ENCODE measurements at places on chromosomes 12 and 14.

- DNase-seq = no peak
Observed at GRCh38 chr14:99596071-99596627, 7.9 kb downstream of the CCDC85C start.

DNA sequence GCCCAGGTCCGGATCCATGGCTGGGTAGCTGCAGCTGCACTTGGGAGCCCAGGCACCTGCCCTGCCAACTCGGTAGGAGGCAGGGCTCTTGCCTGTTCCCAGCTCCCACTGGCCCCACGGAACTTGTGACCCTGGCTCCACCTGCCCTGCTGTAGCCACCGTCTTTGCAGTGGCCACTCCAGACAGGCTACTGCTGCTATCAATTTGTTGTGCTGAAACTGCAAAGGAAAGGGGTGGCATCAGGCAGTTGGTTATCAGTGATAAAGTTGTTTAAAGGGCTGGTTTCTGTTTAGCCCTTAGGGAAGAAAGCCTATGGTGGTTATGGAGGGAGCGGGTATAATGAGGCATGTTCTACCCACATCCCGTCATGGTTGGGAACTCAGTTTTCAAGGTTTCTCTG is 32.1 kb upstream of the ARID2 start:
- no peak for DNase-seq

- no peak for DNase-seq
Observed at GRCh38 chr12:79850610-79851299, 84.1 kb downstream of the PPP1R12A start.

DNA sequence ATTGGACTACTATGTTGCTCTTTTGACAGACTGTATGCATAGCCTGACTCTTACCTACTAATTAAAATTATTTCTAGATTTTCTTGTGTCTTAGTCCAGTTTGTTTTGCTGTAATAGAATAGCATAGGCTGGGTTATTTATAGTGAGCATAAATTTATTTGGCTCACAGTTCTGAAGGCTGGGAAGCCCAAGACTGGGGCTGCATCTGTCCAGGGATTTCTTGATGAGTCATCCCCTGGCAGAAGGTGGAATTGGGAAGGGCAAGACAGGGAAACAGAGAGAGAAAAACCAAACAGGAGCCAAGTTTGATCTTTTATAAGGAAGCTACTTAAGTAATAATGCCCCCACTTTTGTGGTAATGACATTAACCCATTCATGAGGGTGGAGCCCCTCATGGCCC is 759.2 kb upstream of the LRFN5 start:
- no peak for DNase-seq

GRCh38 chr14:90600619-90601018 is 203.8 kb downstream of the CALM1 start:
- no peak for DNase-seq

GRCh38 chr12:7434670-7435069 is 9.3 kb downstream of the CD163L1 start:
- no peak for DNase-seq

DNA sequence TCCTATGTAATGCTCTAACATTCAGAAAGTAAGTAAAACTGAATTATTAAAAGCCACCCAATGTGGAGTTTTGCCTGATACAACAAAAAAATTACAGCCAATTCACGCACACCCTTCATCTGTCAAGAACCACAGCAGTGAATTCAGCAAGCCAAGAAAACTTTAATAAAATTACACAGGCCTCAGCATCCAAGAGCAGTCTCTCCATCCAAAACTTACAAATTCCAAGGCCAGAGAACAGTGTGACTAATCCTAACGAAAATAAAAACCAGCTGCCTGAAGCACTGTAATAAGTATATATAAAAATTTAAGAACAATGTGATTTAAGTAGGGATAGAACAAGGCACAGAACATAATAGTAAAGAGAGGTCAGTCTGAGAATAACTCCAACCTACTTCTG is 54.2 kb downstream of the SIX6 start:
- peak; percentile 49 for DNase-seq

GRCh38 chr14:64758691-64759554 is 54.7 kb downstream of the PLEKHG3 start:
- DNase-seq = peak; percentile 95

GRCh38 chr12:19223018-19223417 is 93.5 kb downstream of the PLEKHA5 start:
- DNase-seq = no peak

DNA sequence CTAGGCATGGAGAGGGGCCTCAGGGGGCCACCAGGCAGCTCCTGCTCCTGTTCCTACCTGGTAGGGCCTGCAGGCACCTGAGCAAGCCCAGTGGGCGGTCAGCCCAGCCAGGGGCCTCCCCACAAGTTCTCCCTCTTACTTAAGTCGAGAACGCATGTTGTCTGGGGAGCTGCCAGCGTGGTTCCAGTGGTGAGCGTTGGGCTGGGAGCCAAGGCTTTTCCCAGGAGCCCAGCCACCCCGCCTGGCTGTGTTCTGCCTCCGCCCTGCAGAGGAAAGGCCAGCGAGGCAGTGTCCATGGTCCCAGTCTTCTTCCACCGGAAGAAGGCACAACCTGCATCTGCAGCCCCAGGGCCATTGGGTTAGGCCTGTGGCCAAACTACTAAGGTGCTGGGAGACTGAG is 1.4 kb downstream of the C14orf180 start:
- no peak for DNase-seq

GRCh38 chr12:58314610-58315009 is 373.2 kb downstream of the ATP23 start:
- DNase-seq = peak; percentile 69

GRCh38 chr12:53481939-53482586 is 17.2 kb downstream of the MAP3K12 start:
- no peak for DNase-seq

- DNase-seq = no peak
Observed at GRCh38 chr14:34007902-34008301, 57.0 kb upstream of the EGLN3 start.

DNA sequence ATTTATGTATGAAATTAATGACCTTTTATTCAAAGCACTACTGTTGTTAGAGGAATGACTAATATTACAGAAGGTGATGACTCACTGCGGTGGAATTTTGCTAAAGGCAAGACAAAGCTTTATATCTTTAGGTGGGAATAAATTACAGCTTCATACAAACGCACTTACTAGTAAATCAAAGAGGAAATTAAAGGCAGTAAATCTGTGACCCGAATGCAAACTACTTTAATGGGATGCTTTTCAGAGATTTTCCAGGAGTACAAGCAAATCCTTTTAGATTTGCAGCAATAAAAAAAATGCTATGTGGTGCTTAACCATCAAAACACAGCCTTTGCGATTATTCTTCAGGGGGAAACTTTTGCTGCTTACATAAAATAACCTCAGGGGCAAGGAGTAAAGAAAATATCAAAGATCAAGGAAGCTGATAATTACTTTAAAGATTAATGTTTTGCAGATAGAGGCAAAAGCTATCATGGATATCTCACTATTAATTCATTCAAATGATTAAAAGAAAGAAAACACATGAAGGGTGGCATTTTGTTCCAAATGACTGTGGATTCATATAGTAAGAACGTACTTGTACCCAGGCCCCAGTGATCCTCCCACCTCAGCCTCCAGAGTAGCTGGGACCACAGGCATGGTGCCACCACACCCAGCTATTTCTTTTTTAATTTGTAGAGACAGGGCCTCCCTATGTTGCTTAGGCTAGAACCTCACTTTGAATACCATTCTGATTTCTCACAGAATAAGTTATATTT is 98.9 kb downstream of the DENND5B start:
- peak; percentile 93 for DNase-seq

- no peak for DNase-seq
Observed at GRCh38 chr12:54206791-54207190, 18.0 kb upstream of the SMUG1 start.

GRCh38 chr14:79415726-79416125 is 795.6 kb downstream of the DIO2 start:
- no peak for DNase-seq

DNA sequence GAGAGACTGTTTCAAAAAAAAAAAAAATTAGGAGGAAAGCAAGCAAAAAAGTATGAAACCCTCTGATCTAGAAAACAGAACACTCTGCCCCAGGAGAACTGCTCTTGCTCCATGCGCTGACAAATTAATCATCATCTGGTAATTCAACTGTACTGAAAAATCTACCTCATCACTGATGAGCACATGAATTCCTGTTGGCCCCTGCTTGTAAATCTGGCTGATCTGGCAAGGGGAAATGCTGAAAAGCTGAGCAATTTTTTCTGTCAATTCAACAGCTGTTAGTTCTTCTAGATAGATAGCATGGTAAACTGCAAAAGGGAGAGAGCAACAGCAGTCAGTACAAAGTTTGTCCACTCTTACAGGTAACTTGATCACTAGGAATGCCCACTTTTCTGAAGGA is 15.2 kb upstream of the CSRNP2 start:
- peak; percentile 5 for DNase-seq

DNA sequence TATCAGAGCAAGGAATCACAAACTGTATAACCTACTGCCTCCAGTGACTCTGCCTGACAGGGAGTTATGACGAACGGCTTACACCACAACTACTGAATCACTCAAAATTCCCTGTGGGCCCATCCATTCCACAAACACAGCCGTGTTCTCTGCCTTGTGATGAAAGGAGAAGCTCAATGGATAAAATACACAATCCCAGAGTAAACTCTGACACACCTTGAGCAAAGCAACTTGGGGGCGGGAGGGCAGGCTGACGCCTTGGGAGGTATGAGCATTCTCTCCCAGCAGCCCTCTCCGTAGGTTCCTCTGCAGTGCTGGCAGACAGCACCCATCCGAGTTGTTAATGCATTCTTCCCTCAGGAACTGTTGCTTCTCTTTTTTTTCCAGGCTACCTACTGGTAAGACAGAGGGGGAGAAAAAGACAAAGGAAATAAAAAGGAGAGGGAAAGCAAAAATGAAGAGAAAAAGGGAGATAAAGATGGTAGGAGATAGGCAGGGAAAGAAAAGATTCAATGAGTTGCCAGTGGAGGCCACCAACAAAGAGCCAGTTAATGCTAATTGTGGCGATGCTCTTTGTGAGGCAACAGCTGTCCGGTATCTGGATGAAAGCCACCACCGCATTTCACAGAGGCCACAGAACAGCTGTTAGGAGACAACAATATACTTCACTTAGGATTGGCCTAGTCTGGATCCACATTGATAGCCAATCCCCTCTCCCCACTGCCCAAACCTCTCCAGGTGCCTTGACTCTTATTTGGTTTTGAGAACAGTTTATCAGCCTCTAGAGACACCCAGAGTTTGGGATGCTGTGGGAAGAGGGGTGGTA is 4.7 kb upstream of the DIO2 start:
- no peak for DNase-seq

- no peak for DNase-seq
Observed at GRCh38 chr12:113200021-113200797, 14.7 kb downstream of the RITA1 start.

DNA sequence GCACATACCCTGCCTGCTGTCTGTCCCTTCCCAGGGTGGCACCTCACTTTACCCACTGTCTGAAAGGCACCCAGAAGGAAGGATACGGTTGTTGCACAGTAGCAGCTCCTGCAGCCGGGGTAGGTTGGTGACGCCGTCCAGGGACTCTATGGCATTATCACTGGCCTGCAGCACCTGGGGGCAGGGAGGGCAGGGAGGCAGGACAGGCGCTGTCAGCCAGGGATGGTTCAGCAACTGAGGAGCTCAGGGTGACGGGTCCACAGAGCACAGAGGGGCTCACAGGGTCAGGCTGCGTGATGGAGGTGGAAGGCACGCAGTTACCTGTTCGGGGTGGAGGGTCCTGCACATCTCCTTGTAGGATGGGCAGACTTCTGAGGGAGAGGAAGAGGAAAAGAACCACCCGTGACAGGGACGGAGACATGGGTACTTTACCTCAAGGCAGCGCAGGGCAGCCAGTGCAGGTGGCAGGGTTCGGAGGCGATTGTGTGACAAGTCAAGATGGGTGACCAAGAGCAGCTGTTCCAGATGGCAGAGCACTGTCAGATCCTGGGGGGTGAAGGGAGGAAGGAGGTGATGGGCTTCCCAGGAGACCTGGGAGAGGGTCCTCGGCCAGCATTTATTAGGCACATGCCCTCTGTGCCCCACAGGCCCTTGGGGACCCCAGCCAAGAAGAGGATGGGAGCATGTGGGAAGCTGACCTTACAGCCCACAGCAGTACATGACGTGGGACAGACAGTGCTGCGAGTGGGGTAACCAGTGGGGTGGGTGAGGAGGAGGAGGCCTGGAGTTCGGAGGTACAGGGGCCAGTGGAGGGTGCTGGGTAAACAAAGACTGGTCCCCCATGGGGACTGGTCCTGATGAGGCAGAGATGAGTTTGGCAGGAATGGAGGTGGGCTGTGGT is 3.6 kb upstream of the TGM1 start:
- DNase-seq = no peak

GRCh38 chr14:59182641-59183040 is 5.8 kb upstream of the DAAM1 start:
- DNase-seq = no peak

DNA sequence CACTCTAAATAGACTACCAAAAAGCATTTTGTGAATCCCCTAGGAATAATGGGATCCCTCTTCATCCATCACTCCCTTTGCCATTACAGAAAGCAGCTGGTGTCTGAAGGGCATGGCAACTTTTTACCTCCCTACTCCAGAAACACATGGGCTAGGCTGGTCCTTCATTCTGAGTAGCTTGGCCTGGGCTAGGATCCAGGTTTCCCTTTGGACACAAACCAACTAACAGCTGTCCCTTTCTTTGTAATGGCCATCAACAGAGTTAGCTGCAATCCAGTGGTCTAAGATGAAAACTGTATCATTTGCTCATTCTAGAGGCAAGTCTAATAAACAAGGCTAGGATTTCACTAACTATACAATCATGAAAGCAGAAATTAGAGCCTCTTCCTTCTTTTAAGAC is 7.4 kb downstream of the GRIN2B start:
- DNase-seq = no peak
